ENCODE measurements at places on chromosomes 5 and 9. TPM values are rescaled to one million over a fixed set of nuclear protein-coding genes. Genes with fewer than 3 reads are reported as not detected.

DNA sequence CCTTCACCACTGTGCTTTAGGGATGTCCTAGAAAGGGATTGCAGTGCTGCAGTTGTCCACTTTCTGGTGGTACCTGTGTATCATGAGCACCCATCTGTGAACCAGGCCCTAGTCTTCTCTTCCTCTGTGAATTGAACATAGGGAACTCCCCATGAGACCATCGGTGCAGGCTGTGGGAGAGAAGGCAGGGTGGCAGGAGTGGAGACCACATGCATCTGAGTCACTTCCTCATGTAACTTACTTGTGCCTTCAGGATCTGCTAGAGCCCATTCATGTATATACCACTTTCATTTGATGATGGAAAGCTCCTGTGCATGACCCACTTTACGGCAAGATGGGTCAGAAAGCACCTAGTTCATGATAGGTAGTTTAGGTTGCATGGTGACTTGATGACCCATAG is 478.1 kb upstream of the CDH9 start:
- H3K4me1 ChIP-seq = no peaks in the 10 kb centered on the region
- H3K4me3 ChIP-seq = no peak overlapping the region
- no peaks in the 10 kb centered on the region for H3K36me3 ChIP-seq
- DNase-seq = no peak
- H3K27me3 ChIP-seq = no peaks in the 10 kb centered on the region
- no peak overlapping the region for H3K27ac ChIP-seq

The PPIC gene
- total RNA-seq = 52.5 TPM

- no peak overlapping the region for H3K4me3 ChIP-seq
- no peaks in the 10 kb centered on the region for H3K36me3 ChIP-seq
- H3K27ac ChIP-seq = no peak overlapping the region
- H3K4me1 ChIP-seq = no peaks in the 10 kb centered on the region
Observed at GRCh38 chr9:133054966-133055365, 6.8 kb upstream of the CEL start.

GRCh38 chr5:169686137-169686536 is 49.1 kb downstream of the DOCK2 start:
- no peak overlapping the region for H3K27ac ChIP-seq
- no peaks in the 10 kb centered on the region for H3K27me3 ChIP-seq
- H3K4me3 ChIP-seq = no peak overlapping the region
- no peaks in the 10 kb centered on the region for H3K4me1 ChIP-seq
- no peaks in the 10 kb centered on the region for H3K36me3 ChIP-seq

The PAIP1 gene
- 65.8 TPM for total RNA-seq

DNA sequence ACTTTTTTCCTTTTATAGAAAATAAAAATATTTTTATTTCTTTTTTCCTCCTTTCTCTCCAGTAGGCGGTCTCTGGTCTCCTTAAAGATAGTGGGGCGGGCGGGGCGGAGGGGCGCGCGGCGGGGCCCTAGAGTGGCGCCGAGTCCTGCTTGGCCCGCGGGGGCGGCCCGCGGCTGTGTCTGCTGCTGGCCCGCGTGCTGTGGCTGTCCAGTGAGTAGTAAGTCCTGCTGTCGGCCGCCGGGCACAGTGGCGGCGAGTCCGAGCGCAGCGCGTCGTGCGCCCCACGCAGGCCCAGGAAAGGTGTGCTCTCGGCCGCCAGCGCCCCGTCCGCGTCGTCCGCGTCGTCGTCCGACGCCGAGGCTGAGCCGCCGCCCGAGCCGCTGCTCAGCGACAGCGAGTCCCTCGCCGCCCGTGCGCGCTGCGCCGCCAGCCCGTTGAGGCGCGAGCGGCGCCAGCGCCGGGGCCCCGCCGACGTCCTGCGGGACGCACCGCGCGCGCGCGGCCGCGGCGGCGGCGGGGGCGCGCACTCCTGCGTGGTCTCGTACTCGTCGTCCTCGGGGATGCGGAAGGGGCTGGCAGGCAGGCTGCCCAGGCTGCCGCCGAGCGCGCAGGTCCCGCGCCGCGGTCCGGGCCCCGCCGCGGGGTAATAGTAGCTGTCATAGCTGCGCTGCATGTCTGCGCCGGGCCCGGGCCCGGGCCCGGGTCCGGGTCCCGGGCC is 52.3 kb downstream of the PSD2 start:
- no peaks in the 10 kb centered on the region for H3K27me3 ChIP-seq
- H3K36me3 ChIP-seq = no peaks in the 10 kb centered on the region
- peak overlapping the region; percentile 68 for H3K4me3 ChIP-seq
- H3K27ac ChIP-seq = peak overlapping the region; percentile 34

The SEMA6A gene
- 28.5 TPM for total RNA-seq

The ZFYVE16 gene
- 43.3 TPM for total RNA-seq
